ENCODE measurements at places on chromosomes 5 and 9.

DNA sequence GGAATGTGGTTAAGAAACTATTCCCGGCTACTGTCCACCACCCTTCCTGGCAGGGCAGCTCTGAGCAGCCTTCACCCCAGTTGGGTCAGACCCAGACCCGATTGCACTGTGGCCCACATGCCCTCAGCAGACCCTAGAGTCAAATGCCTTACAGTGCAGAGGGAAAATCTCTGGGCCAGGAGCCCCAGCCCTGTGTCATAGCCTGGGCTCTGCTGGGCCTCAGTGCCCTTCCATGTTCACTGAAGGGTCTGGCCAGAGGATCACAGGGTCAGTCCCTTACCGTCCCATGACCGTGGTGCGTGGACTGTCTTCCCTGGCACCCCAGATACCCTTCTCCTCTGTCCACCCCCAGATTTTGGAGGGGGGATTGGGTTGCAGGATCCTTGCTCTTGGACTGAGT lies 73.5 kb upstream of the COL5A1 start:
- DNase-seq, result no peak

GRCh38 chr5:95704150-95704549 lies 21.4 kb upstream of the SPATA9 start:
- DNase-seq, result no peak

GRCh38 chr5:43156388-43156787 lies 35.6 kb upstream of the NIM1K start:
- DNase-seq, result no peak

DNA sequence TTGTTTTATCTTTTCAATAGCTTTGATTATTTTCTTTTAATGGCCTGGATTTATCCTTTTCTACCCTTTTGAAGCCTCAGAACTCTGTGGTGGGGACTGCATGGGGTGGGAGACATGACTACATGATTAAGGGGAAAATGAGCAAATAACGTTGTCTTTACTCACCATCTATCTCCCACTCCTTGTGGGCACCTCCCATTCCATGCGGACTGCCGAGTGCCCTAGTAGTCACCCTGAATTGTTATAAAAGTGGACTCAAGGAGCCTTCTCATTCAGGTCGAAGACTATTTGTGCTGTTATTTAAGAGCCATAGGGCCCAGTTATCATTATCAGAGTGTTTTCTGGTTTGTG lies 281.8 kb downstream of the MLLT3 start:
- no peak for DNase-seq

DNA sequence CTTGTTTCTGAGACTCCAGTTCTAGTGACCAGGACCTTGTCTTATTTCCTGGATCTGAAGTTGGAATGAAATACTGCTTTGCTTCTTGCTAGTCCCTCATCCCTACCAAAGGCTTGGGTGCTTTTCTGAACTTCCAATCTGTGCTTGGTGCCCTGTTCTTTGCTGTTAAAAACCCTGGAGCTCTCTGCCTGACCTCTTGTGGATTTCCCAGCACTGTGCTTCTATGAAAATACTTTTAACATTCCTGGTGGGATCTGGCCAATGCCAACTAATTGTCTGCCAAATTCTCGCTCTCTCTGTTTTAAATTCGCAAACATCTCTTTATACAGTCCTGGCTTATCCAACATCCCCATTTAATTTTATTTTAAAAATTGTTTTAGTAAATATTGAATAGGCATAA lies 26.7 kb upstream of the CSNK1G3 start:
- no peak for DNase-seq

- no peak for DNase-seq
These were observed 1188.1 kb downstream of the DTWD2 start for GRCh38 chr5:117800261-117800660.

GRCh38 chr9:18622186-18622836 lies 148.4 kb downstream of the ADAMTSL1 start:
- DNase-seq, result no peak

GRCh38 chr5:34483442-34484033 lies 172.6 kb upstream of the RAI14 start:
- DNase-seq, result no peak

- no peak for DNase-seq
These were observed 45.8 kb downstream of the KLF4 start for GRCh38 chr9:107443786-107444185.

DNA sequence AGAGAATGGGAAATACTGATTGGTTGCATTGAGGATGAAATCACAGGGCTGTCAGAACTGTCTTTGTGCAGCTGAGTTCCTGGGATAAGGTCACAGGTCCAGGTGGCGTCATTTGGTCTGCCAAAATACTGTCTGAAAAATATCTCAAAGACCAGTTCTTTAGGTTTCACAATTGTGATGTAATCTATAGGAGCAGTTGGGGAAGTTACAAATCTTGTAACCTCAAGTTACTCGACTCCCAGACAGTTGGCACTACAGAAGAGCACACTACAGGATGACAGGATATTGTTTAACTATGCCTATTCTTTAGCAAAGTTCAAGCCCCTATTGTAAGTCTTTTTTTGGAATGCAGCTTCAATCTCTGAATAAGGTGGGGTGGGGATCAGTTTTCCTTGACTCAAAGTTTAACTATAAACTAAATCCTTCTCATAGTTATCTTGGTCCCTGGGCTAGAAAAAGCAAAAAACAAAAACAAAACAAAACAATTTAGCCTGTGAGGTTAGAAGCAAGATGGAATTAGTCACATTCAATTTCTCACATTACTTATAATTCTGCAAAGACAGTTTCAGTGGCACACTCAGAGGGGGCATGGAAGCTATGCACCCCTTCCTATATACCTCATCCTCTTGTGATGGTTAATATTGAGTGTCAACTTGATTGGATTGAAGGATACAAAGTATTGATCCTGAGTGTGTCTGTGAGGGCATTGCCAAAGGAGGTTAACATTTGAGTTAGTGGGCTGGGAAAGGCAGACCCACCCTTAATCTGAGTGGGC lies 276.0 kb downstream of the AUH start:
- DNase-seq, result no peak

DNA sequence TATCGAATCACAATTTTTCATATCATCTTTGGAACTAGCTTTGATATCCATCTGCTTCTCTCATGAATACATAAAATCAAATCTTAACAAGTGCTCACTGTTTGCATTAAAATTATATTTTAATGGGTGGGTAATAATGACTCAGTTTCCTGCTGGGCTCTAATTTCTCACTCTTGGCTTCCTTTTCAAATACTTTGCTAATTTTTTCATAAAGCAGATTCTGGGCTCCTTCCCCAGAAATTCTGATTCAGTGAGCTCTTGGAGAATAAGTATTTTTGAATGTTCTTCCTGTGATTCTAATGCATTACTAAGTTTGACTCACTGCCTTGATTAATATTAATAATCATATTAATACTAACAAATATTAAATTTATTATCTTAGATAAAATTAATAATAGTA lies 48.9 kb downstream of the YIPF5 start:
- no peak for DNase-seq

Data from CD4-positive, alpha-beta T cell treated with Interleukin-6 at 100 ng/mL for 8 hours (primary cell).